ENCODE measurements at places on chromosomes 7 and 10. TPM values are rescaled to one million over a fixed set of nuclear protein-coding genes. Genes with fewer than 3 reads are reported as not detected.

GRCh38 chr7:51785876-51786275, 469.3 kb upstream of the COBL start:
- DNase-seq: no peak

GRCh38 chr7:153567426-153567825, 484.8 kb upstream of the DPP6 start:
- DNase-seq: no peak

- peak; percentile 2 for DNase-seq
Observed at GRCh38 chr10:122263971-122264370, 7.1 kb upstream of the BTBD16 start.

- DNase-seq: no peak
Observed at GRCh38 chr10:112675560-112676083, 228.6 kb downstream of the VTI1A start.

GRCh38 chr10:118213436-118213835, 128.7 kb downstream of the FAM204A start:
- DNase-seq: no peak

DNA sequence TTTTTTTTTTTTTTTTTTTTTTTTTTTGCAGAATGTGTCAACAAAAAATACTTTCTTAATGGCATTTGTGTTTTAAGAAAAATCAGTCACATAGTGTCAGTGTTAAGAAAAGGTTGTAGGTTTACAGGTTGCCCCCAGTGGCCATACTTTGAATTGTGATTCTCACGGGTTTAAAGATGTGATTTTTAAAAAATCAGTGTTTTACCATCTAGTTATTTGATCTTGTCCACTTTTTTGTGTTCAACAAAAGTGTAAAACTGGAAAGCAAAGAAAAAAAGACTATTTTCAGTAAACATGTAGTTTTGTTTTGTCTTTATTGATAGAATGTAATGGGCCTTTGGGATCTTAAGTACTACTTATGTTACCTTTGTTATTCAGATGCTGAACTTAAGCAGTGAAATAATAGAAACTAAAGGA, 25.7 kb downstream of the SUV39H2 start:
- DNase-seq: peak; percentile 19

DNA sequence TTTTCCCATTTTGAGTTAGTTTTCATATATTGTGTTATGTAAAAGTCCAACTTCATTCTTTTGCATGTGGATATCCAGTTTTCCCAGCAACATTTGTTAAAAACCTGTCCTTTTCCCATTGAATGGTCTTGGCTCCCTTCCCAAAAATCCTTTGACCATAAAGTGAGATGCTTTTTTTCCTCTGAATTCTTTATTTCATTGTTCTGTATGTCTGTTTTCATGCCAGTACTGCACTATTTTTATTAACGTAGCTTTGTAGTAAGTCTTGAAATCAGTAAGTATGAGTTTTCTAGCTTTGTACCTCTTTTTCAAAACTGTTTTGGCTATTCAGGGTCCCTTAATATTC, 20.0 kb downstream of the C1GALT1 start:
- DNase-seq: no peak

DNA sequence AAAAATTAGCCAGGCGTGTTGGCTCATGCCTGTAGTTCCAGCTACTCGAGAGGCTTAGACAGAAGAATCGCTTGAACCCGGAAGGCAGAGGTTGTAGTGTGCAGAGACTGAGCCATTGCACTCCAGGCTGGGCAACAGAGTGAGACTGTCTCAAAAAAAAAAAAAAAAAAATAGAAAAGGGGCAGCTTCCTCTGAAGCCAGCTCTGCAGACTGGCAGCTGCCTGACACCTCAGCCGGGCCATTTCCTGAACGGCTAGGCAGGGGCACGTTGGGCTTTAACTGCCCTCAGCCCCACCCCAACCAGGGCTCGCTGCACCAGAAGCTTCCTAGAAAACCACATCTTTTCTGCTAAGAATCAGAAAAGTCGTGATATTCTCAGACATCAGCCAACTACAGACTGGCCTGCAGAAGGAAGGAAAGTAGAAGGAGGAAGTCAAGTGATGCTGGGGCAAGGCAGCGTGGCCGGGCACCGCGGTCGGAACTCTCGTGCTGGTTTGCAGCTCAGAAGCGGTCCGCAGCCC, 38.0 kb downstream of the PRKAG2 start:
- no peak for DNase-seq

DNA sequence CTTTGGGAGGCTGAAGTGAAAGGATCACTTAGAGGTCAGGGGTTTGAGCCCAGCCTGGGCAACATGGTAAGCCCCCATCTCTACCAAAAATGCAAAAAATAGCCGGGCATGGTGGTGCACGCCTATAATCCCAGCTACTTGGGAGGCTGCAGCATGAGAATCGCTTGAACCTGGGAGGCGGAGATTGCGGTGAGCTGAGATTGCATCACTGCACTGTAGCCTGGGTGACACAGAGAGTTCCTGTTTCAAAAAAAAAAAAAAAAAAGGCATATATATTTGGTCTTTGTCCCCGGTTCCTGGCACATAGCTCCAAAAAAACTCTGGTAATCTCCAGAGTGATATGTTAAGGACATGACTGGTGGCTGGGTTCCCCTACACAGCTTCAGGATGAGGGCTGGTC, 147.3 kb downstream of the SEC23IP start:
- no peak for DNase-seq

- DNase-seq: no peak
Observed at GRCh38 chr10:111171183-111171582, 94.4 kb downstream of the ADRA2A start.

DNA sequence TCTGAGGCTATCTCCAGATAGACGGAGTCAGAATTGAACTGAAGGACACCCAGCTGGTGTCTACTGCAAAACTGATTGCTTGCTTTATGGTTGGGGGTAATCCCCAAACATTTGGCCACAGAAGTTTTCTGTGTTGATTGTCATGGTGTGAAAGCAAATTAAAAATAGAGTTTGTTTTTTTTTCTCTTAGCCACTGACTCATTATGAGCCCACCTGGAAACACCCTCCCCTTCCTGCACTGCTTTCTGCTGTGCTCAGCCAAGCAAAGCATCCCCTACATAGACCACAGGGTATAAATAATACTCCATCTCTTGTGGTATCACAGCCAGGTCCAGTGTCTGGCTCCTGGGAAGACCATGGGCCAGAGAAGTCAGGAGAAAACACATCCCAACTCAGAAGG, 6.5 kb upstream of the VWC2 start:
- DNase-seq: no peak

DNA sequence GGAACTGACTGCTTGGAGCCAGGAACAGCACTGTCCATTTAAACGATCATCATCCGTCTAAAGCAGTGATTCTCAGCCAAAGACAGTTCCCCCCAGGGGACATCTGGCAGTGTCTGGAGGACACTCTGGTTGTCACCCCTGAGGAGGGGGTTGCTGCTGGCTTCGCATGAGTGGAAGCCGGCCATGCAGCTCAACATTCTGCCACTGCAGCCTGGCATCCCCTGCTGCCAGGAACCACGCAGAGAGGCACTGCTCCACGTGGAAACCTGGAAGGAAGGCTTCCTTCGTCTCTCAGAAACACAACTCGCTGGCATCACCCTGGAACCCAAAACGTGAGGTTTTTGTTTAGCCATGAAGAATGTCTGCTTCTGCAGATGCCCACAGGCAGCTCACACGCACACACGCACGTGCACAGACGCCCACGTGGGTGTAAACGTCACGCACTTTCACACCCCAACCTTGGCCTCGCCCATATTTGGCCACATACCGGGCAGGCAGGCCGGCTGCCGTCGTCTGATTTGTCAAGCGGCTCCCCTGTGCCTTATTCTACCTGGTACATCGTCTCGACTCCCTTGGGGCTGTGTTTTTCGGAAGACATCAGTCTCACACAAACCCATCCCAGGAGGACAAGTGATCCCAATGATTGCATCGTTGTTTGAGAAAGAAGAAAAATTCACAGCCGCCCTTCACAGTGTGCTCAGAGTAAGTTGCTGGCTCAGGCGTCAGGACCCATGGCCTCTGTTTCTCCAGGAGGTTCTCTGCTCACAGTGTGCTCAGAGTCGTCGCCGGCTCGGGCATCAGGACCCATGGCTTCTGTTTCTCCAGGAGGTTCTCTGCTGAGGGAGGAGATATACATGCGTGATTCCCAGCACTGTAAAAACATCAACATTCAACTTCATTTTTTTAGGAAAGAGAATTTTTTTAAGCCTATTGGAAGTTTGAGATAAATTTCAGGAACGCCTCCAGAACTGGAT, 127.2 kb upstream of the PPP2R2D start:
- DNase-seq: no peak

GRCh38 chr7:32609463-32609862, 114.2 kb downstream of the AVL9 start:
- DNase-seq: no peak

- no peak for DNase-seq
Observed at GRCh38 chr7:128361411-128362379, at the start of gene PRRT4. TSS of gene PRRT4 (minus strand) at chr7:128361690.

GRCh38 chr10:76252733-76253132, 821.3 kb downstream of the LRMDA start:
- DNase-seq: no peak

DNA sequence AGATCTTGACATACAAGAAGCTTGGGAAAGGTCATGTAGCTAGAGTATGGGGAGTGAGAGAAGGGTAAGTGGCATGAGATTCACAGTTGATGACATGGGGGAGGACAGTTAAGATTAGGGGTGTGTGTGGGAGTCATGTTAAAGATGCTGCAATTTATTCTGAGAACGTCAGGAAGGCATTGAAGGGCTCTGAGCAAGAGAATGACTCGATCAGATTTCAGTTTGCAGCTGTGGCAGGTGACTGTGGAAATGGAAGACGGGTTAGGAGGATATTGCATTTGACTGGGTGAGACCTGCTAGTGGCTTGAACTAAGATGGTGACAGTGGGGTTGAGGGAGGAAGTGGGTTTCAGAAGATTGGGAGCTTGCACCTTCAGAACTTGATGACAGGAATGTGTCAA, 5.6 kb downstream of the CDC123 start:
- DNase-seq: peak; percentile 16

GRCh38 chr7:32037650-32038198, 32.5 kb downstream of the PDE1C start:
- no peak for DNase-seq

DNA sequence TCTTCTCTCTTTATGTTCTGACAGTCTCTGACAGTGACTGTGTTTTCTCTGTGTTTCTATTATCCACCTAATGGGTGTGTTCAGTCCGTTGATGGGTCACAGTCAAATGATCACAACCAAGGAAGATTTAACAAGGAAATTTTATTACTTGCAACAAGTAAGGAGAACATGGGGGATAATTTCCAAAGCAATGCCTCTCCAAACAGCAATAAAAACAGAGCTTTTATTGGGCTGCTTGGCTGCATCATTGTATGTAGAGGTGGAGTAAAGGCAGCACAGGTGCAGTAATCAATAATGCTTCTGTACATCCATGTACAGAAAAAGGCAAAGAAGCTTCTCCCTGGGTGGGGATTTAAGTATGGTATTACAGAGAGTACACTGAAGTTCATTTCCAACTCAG, 1525.6 kb downstream of the REEP3 start:
- no peak for DNase-seq

GRCh38 chr10:58013406-58013805, 254.3 kb downstream of the IPMK start:
- no peak for DNase-seq

- DNase-seq: peak; percentile 16
Observed at GRCh38 chr7:21944616-21945453, 864 bp downstream of the CDCA7L start.

The MYH16 gene
- total RNA-seq: 0.78 TPM

The FZD8 gene
- 4.9 TPM for total RNA-seq

The TAS2R4 gene
- 0.88 TPM for total RNA-seq

The RBM20 gene
- total RNA-seq: 0.46 TPM

The ZNF786 gene
- total RNA-seq: 3.4 TPM

The C10orf67 gene
- not detected for total RNA-seq

The ADGRA1 gene
- 0.43 TPM for total RNA-seq

Measured in A172 (cell line).